ENCODE measurements at places on chromosomes 4 and X.

- no peak for DNase-seq
Measured at GRCh38 chr4:127410644-127411043, 222.1 kb upstream of the INTU start.

- DNase-seq: no peak
Measured at GRCh38 chrX:65017451-65017850, 41.2 kb upstream of the ZC4H2 start.

DNA sequence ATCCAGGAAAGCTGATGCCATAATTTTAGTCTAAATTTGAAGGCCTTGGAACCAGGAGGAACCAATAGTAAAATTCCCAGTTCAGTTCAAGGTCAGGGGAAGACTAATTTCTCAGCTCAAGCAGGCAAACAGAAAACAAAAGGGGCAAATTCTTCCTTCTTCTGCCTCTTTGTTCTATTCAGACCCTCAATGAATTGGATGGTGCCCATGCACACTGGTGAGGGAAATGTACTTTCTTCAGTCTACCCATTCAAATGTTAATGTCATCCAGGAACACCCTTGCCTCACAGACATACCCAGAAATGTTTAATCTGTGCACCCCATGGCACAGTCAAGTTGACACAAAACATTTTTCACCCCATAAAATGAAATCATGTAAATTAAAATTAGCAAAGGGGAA is 1851.2 kb upstream of the ADGRL3 start:
- DNase-seq: no peak

DNA sequence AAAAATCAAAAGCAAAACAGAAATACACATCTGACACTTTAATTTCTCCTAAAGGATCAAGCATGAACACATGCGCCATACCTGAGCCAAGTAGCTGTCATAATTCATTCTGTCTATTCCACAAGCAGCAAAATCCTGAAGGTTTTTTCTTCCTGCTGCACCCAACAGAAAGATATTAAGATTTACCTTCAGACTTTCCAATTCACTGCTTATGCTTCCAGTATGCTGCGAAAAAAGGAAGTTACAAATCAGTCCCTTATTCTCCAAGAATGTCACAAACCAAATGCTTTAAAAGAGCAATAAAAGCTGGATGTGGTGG is 29.2 kb upstream of the FGFBP2 start:
- DNase-seq: no peak

All from activated T-cell treated with anti-CD3 and anti-CD28 coated beads for 48 hours (primary cell).